ENCODE measurements at places on chromosomes 7 and 10. TPM values are rescaled to one million over a fixed set of nuclear protein-coding genes. Genes with fewer than 3 reads are reported as not detected.

DNA sequence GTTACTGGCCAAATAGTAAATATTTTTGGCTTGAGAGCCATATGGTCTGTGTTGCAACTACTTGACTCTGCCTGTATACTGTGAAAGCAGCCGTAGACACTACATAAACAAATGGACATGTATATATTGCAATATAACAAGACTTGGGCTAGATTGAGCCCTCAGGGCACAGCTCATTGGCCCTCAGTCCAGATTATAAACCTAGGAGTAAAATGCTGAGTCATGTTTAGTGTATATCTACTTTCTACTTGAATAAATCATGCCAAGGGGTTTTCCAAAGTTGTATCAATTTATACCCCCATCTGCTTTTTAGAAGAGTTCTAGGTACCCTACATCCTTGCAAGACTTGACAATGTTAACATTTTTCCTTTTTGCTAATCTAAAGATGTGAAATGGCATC is 27.4 kb upstream of the POU6F2 start:
- DNase-seq: no peak

- DNase-seq: peak; percentile 9
Observed at GRCh38 chr7:112204499-112205342, 1.5 kb downstream of the DOCK4 start.

DNA sequence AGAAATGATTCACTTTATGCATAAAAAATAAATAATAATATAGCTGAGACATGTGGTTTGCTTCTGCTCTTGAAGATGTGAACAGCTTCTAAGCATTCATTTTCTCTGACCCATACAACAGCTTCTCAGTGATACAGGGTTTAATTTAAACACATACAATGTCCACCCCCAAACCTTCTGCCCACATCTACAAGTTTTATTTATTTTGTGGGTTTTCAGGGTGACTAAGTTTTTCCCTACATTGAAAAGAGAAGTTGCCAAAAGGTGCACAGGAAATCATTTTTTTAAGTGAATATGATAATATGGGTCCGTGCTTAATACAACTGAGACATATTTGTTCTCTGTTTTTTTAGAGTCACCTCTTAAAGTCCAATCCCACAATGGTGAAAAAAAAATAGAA is 17.2 kb downstream of the INHBA start:
- no peak for DNase-seq

HECW1 gene
- 4.3 TPM for total RNA-seq

EGR2 gene
- 0.14 TPM for total RNA-seq

SPDYE2B gene
- total RNA-seq: not detected

GRCh38 chr7:15228831-15229230 is 326.3 kb upstream of the DGKB start:
- DNase-seq: no peak

Measured in H7 (cell line).